T-helper 17 cell (primary cell): ENCODE measurements at places on chromosomes 6 and 20.

- DNase-seq, result no peak
Observed at GRCh38 chr6:106547601-106548453, 81.5 kb downstream of the RTN4IP1 start.

DNA sequence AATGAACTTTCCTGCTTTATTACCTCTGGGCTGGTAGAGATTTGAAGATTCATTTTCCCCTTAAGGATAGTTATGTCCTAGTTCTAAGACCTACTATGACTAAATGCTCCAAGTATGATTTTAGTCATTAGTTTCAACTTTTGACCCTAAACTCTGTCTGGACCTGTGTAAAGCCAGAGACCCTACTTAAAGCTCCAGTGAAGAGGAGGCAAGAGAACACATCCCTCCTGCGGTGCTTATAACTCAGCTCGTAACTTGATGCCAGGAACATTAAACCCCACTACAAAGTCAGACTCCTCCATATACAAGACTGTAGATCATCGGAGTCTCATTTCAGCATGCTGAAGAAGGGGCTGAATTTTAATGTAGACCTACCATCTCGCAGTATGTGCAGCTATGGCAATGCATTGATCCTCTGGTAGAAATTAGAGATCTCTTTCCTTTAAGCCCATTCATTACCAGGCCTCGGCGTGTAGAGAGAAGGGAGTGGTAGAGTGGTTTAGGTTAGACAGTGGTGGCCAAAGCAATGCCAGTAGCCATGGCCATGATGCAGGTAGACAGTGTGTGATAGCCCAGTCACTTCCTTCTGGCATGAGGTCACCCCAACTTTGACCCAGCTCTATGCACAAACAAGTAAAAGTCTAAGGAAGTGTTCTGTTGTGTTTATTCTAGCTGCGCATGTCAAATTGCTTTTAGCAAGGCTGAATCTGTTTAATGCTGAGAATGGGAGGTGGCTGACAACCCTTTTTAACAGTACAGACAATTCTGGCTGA is 34.8 kb upstream of the MYB start:
- no peak for DNase-seq

GRCh38 chr20:37699202-37699601 is 5.4 kb downstream of the CTNNBL1 start:
- DNase-seq, result no peak

- DNase-seq, result no peak
Observed at GRCh38 chr20:87401-87800, at the start of gene DEFB125. Gene DEFB125, plus strand, starts transcription at chr20:87672. Its CDS starts 38 bp downstream, at chr20:87710.

- no peak for DNase-seq
Observed at GRCh38 chr6:167143041-167143440, 14.7 kb downstream of the GPR31 start.

GRCh38 chr20:59939879-59940128 is 301 bp downstream of the PPP1R3D start:
- no peak for DNase-seq

DNA sequence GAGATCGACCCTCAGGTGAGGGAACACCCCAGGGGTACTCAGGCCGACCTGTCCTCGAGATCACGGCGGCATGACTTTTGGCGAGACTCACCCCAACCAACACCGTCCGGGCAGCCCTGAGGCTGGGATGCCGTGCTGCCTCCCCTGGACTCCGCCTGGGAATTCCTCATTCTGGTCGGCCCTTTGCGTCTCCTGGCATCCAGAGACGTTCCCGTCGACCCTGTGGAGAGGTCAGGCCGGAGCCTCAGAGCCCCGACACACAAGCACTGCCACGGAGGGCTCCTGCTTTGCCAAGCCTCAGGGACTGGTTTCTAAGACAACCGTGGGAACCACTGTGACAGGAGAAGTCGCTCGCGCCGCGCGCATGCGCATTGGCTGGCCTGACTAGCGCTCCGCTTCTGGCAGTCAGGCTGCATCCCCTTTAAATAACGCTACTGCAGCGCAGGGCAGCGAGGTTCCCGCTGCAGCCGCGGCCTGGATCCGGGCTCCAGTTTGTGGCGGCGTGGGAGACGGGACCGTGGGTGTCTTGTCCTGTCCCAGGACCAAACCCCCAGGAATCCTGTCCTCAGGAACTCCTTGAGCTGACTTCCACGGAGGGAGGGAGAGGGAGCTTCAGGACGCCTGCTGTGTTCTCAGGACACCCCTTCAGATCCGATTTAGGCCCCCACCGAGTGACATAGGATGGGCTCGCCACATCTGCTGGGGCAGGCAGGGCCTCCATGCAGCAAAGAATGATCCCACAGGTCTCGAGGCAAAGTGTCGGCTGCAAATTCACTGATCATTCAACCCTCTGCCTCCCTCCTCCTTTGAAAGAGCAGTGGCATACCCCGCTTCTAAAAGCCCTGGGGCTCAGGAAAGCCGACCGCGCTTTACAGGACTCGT is 163.2 kb upstream of the ZNF337 start:
- peak; percentile 60 for DNase-seq

GRCh38 chr20:32018269-32019155 is 8.3 kb downstream of the CCM2L start:
- peak; percentile 17 for DNase-seq

GRCh38 chr6:40369891-40370290 is 217.3 kb downstream of the LRFN2 start:
- no peak for DNase-seq

GRCh38 chr6:97052152-97052787 is 127.7 kb downstream of the KLHL32 start:
- DNase-seq, result no peak

DNA sequence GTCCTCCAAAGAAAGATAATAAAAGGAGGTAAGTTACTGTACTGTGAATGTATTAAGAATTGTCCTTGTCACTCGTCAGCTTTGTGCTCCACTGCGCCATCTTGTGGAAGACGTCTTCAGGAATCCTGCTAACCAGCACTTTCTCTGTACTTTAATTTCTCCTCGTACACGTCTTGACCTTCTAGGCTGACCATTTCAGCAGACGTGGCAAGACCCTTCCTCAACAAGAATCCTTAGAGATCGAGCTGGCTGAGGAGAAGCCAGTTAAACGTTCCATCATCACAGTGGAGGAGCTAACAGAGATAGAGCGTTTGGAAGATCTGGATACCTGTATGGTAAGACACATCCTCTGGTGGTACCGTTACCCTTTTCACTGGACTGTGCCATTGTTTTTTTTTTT is 95.5 kb upstream of the SCGN start:
- DNase-seq, result peak; percentile 44
